ENCODE measurements at places on chromosomes 11 and 22.

GRCh38 chr11:92269021-92269420 is 44.4 kb downstream of the FAT3 start:
- DNase-seq = peak; percentile 66

GRCh38 chr11:31160504-31161422 is 208.8 kb downstream of the DCDC1 start:
- DNase-seq = no peak

DNA sequence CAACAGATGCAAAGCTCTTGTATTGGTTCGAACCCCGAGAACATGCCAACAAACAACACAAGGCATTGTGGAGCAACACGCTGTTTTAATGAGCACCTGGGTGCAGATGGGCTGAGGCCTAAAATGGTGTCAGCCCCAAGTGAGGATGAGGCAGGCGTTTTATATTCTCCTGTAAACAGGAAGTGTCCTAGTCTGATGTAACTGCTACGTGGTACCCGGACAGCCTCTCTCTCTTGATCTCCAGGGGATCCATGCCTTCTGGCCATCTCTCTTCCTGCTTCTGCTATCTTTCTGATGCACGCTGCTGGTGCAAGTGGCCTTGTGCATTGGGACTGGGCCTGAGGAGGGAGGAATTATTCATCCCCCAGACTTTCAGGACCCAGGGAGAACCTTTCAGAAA is 19.4 kb upstream of the VSTM5 start:
- no peak for DNase-seq

DNA sequence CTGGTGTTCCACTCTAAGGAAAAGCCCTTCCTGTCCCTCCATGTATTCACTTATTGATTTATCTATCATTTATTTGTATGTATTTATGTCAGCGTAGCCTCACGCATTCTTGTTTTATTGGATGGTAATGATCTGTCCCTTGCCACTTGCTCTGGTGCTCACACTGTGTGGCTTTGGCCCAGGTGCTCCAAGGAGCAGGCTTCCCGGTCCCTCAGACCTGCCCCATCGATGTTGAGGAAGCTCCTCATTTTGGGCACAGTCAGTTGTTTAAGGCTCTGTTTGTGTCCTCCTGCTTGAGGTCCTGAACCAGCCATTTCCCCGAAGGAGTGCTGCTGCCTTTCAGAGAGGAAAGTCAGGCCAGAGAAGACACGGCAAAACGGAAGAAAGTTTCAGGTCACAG is 1485.4 kb downstream of the TBC1D22A start:
- no peak for DNase-seq

- DNase-seq = no peak
These were observed 19.5 kb downstream of the CTSC start for GRCh38 chr11:88318017-88318416.

- DNase-seq = no peak
These were observed 116.9 kb downstream of the TRIM29 start for GRCh38 chr11:120020981-120021380.

- no peak for DNase-seq
These were observed 50.7 kb downstream of the ARHGEF12 start for GRCh38 chr11:120386774-120387371.

- DNase-seq = no peak
These were observed 558.1 kb downstream of the INSC start for GRCh38 chr11:15672825-15673224.

DNA sequence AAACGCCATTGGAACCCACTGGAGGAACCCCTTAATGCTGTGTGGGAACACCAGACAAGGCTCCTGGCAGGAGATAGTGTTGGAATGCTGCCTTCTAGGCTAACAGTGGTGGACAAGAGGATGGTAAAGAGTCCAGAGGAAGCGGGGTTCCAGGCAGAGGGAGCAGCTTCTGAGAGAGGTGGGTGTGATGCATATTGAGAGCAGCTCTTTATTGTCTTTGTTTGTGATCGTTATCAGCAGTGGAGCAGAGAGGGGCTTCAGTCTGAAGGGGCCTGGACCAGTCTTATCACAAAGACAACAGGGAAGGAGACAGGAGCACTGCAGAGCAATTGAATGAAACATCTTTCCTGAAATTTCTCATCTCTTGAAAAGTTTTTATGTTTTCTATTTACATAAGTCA is 106.8 kb upstream of the PLET1 start:
- no peak for DNase-seq

GRCh38 chr11:32267679-32268187 is 167.6 kb downstream of the WT1 start:
- DNase-seq = no peak

DNA sequence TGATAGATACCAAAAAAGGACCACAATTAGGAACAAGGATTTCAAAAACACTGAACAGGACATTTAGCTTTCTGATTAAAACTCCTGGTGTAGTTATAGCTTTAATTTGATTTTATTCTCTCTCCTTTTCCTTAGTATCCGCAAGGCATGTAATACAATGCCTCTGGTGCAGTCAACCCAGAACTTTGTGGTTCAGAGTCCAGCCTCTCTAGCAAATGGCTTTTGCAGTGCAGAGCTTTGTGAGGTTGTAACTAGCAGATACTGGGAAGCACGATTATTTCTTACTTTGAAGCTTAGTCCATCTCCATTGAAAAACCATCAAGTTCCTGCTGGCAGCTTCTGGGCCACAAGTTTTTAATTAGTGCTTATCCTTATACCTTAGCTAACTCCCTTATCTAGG is 79.8 kb downstream of the GRIA4 start:
- DNase-seq = no peak

DNA sequence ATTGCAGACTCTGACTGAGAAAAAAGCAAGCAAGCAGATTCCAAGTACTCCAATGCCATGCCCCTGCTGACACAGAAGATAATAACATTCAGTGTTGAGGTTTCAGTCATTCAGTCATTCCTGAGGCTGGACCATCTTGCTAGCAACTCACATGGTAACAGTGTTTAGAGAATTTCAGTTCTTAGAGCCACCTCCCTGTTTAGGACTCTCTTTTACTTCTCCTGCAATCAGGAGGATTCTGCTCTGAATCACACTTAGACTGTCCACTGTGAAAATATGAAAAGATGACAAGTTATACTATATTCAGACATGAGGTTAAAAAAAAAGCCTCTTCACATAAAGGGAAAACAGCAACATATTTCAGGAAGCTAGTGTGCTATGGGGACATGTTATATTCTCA is 183.9 kb upstream of the CTSC start:
- DNase-seq = no peak

DNA sequence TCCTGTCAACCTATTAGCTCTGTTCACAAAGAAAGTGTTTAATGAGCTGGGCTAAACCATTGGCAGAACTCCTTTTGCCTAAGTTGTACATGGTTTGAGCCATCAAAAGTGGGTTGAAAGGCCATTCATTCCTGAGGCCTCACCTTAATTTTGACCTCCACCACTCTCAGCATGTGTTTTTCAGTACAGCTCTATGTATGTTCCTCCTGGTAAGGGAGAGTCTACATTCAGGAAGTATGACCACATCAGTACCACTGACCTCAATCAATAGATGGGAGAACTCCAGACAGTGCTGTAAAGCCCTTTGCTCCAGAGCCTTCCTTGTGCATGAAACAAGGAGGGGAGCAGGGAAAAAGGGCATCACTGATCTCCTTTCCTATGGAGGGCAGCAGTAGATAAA is 87.8 kb upstream of the CARD18 start:
- no peak for DNase-seq

DNA sequence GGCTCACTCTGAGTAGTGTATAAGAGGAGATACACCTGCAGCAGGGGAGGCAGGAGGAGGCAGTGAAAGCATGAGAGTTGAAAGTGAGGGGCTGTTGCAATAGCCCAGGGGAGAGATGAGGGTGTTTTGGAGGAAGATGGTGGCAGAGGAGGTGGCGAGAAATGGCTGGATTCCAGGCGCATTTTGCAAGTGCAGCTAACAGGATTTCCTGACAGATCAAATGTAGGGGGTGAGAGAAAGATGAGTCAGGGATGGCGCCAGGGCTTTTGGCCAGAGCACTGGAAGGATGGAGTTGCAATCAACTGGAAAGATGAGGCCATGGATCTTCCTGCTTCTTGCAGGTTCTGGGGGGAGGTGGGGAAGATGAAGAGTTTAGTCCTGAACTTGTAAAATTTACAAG is 16.8 kb upstream of the TSPAN18 start:
- DNase-seq = no peak

DNA sequence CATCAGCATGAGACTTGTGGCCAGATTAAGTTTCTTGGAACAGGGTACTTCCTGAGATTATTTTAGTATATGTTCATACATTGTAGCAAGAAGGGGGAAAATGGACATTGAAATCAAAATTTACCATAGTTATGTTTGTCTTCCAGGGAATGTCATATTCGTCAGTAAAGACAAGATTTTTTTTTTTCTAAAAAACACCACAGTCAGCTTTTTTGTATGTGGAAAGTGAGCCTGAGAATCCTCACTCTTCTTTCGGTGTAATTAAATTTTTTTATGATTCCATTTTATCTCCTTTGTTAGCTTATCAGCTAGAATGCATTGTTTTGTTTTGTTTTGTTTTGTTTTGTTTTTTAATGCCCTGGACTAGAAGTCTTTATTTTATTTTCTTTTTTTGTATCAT is 31.5 kb upstream of the LIPT2 start:
- DNase-seq = no peak

GRCh38 chr11:133385781-133386180 is 146.5 kb downstream of the OPCML start:
- no peak for DNase-seq

DNA sequence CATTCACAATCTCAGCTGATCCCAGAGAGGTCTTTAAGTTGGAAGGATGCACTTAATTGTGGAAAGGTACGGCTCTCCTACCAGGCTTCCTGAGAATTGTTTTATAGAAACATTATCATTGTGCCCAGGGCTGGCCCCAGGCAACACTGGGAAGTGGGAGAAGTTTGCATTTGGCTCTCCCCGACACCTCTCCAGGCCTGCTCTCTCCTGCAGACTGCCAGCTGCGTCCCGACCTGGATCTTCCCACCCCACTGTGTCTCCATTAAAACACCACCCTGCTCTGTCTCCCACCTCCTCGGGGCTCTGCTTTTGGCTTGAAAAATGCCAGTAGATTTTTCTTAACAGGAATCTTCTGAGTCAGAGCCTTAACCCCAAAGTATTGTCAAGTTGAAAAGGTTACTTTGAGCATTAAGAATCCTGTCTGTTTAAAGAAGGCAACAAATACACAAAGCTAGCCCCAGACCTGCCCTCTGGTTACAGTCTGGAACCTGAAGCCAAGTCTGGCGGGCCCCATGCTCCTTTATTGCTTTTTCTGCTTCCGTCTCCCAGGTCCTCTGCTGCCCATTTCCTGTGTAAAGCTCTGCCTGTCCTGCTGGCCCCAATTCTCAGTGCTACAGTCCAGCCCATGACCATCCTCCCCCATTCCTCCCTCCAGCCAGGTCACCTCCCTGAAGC is 530.2 kb downstream of the SOX6 start:
- DNase-seq = no peak

DNA sequence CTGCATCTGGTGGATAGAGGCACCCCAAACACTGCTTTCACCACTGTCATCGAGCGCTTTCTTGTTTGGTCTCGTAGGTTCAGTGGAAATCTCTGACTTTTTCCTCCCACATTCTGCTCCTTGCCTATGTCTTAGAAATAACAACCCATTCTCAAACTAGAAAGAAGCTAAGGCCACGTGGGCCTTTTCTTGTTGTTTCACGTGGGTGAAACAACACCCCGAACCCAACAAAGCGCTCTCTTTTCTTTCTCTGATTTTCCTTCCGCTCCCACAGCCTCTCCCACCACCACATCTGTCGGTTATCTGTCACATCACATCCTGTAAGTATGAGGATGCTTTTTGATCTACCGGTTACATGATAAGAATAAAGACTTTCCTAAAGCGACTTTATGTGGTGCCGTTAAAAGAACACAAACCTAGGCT is 77.1 kb downstream of the LINC01488 start:
- no peak for DNase-seq

DNA sequence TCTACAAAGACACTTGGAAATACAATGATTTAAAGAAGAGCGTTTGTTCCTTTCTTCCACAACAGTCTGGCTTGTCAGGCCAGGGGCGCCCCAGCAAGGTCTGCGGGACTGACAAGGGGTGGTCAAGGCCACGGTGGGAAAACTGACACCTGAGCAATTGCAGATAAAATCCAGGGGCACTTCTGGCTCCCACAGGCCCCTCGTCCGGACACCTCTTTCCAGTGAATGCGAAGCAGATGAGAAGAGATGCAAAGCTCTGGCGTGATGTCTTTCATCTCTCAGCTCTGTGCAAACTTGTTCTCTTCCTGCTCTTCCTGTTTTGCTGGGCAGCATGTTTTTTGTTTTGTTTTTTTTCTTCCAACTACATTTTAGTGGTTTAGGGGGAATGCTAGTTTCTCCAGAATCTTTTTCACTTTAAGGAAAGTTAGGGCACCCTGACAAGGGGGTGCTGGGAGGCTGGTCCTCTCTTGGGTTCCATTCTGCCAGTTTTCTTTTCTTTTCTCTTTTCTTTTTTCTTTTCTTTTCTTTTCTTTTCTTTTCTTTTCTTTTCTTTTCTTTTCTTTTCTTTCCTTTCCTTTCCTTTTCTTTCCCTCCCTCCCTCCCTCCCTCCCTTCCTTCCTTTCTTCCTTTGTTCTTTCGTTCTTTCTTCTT is 11.1 kb upstream of the CBX6 start:
- no peak for DNase-seq

DNA sequence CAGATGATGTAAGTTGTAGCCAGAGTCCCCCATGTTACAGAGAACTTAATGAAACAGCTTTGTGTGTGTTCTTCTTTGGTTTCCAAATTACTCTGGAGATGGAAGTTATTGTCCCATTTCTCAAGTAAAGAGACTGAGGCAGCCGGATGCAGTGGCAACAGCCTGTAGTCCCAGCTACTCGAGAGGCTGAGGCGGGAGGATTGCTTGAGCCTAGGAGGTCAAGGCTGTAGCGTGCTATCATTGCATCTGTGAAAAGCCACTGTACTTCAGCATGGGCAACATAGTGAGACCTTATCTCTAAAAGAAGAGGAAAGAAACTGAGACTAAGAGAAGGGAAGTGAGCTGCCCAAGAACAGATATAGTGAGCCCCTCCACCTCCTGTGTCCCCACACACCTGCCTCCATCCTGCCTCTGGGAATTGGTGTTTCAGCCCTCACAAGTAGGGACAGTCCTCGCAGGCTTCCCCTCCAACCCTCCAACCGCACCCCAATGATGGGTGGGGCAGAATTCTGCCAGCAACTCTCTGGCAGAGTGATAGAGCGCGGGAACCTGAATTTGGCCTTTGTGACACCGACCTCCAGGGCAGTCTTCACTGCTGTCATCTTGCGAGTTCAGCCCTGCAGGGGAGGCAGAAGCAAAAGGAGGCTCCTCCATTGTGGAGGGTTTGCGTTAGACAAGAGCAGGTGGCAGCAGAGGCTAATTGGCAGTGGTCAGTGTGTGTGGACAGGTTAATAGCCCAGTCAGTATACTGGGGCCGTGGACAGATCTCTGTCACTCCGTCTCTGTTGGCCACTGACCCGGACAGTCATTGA is 1.6 kb downstream of the PDXP start:
- no peak for DNase-seq
